ENCODE measurements at places on chromosomes 12 and 14.

- DNase-seq, result no peak
Measured at GRCh38 chr12:26688344-26688904, 144.6 kb downstream of the ITPR2 start.

DNA sequence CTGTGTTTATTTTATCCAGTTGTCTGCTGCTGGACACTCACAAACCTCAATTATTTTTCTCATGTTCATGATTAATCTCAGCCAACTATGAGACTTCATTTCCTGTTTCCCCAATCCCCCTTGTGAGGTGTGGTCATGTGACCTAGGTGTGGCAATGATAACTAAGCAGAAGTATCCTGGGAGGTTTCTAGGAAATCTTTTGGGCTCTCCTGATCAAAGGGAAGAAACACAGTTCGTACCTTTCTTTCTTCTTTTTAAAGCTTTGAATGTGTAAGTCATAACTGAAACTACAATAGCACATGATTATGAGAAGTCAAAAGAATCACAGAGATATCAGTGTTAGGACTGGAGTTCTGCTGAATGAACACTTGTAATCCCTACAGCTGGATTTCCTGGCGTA lies 34.4 kb upstream of the MANSC4 start:
- no peak for DNase-seq

GRCh38 chr14:74917646-74918081 lies 5.4 kb downstream of the RPS6KL1 start:
- DNase-seq, result no peak

DNA sequence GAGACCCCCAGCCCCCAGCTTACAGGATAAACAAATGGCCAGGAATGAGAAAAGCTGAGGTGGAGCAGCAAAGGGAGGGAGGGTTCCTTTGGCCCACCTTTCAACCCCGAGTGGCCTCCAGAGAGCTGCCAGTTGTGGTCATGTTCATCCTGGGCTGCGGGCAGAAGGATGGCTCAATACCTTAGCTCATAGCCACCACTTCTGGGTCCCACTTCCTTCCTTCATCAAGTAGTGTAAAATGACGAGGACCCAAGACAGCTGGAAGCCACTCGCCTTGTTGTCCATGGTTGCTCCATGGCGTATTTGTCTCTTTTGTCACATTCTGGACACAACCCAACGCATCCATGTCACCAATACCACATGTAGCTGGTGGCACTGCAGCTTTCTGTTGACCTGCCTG lies 24.2 kb downstream of the CRACR2A start:
- no peak for DNase-seq

- DNase-seq, result no peak
Measured at GRCh38 chr12:12338527-12339168, 11.4 kb downstream of the MANSC1 start.

Measured in neuronal stem cell (in vitro differentiated cells).